ENCODE measurements at places on chromosomes 1 and 21. TPM values are rescaled to one million over a fixed set of nuclear protein-coding genes. Genes with fewer than 3 reads are reported as not detected.

Gene KLHL12
- total RNA-seq: 25.6 TPM

Gene KRTAP12-3
- not detected for total RNA-seq

Gene GJB3
- 0.51 TPM for total RNA-seq

Gene HPCA
- total RNA-seq: 1.3 TPM

Gene GABRD
- total RNA-seq: 6.8 TPM

Gene FNDC10
- 0.40 TPM for total RNA-seq

Gene CHD5
- total RNA-seq: 0.55 TPM

GRCh38 chr1:198185759-198186158, 29.0 kb downstream of the NEK7 start:
- DNase-seq: no peak

DNA sequence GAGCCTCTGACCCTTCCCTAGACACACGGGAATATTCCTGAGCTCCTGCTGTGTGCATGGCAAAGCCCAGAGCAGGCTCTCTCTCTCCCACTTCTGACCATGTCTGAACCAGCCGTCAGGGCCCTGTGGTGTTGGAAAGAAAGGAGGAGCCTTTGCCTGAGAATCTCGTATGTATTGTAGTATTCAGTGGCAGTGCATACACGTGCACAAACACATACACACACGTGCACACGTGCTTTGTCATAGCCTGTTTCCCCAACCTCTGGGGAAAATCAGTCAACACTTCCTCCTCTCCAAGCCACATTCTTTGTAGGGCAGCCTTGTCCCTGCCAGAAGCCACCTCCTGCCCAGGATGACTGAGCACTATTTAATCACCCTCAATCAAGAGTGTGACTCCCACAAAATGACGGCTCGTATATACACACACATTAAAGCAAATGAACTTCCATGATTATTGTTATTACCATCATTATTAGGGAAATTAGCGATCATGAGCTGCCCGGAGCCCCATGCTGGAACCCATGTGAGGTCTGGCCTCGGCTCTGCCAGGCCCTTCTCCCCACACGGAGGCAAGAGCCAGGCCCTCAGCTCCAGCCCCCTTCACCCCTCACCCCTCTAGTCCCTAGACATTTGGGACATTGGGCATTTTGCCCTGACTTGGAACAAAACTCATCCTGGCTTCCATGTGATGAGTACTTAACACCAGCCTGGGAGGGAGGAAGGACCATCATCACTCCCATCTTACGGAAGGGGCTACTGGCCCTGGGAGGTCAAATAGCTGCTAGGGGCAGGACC, 331.9 kb downstream of the NPHP4 start:
- peak; percentile 35 for DNase-seq

- DNase-seq: no peak
Measured at GRCh38 chr1:69836971-69837636, 269.4 kb downstream of the LRRC7 start.

DNA sequence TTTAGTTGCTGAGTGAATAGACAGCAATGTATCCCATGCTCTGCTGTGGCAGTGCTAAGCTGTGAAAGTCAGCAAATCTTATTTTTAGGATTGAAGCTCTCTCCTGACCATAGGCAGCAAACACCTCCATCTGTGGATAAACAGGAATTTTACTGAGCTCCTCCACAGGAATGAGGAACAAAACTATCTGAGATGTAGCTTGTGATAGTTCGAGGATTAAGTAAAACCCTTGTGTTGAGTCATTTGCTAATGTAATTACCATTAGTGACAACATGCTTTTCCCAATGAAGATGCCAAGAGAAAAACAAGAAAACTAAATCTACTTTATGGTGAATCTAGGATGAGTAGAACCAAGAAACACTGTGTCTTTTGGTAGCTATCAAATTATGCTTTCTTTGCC, 122.7 kb downstream of the CLEC20A start:
- no peak for DNase-seq

DNA sequence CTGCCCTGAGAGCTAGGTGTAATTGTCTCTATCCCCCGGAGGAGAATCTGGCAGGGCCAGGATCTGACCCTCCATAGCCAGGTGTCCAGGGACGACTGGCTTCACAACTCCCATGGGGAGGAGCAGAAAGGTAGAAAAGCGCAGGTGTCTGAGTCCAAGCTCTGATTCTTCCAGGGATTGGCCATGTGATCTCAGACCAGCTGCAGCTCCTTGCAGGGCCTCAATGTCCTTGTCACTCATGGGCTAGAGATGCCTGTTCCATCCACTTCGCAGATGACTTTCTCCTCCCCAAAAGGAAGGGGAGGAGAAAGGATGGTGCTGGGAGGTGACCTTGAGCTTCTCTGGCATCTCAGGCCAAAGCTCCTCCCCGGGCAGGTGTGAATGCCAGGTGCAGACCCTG, 22.7 kb downstream of the HSPG2 start:
- no peak for DNase-seq

DNA sequence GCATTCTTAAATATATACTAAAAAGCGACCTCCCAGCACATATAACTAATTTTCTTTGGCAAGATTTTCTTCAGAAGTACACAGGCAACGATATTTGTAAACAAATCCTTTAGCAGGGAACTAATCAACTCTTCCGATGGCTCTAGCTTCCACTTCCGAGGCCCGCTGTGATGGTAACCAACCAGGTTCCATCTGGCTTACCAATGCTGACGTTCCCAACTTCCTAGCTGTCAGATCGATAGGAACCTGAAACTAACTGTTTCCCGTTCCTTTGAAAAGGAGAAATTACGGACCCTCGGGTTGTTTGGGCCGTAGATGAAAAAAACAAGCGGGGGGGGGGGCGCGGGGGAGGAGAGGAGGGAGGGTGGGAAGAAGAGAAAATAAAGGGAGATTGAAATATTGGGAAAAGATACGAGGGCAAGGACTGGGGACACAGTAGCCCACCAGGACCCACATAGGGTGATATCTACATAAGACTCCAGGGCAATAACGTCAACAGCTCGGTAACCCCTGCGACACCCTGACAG, 513 bp downstream of the GTF2B start:
- peak; percentile 55 for DNase-seq

DNA sequence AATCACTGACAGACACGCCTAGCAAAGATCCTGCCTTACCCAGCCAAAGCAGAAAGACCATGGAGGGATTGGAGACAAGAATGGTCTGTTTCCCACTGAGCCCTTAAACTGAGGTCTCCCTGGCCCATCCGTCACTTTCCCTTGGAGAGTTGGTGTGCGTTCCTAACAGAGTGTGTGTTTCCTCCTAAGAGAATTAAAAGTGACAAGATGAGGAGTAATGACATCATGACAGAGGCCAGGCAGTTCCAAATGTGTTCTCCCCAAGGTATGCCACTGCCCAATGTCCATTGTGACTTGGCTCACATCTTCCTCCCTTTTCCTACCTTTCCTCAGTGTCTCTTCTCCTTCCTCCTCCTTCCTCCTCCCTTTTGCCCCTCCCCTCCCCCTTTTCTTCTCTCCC, 295.7 kb downstream of the SIPA1L2 start:
- no peak for DNase-seq

DNA sequence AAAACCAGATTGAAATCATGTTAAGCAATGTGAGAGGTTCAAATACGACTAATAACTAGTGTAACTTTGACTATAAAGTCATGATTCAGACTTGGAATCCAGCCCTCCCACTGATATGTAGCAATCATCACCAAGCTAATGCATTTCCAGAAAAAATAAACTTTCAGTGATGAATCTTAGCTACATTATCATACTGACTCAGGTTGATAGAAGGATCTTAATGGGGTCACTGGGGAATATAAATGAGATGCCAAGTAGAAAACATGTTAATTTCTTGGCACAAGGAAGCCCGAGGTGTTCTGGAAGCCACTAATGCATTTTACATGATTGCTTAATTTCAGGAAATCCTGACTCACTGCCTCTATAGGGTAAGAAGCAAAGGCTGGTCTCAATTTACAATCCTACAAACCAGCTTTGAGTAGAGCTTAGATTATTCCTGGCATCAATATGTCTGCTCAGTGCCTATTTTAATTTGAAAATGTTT, 67.7 kb downstream of the SELENOF start:
- DNase-seq: no peak

DNA sequence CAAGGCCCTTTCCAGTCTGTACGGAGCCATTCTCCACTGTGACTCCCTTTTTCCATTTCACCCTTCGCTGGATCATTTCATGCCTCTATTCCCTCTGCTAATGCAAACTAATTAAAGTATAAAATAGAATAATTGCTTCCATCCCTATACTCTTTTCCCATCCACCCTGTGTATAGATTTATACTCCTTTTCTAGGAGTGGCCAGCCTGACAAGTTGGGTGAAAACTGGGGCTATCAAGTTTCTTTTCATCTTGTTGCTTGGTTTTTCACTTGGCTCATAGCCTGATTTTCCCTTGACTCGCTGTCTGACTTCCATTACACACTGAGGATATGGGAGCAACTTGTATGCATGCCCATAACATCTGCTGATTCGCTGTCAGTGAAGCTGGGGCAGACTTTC, 107.0 kb downstream of the PLXNA2 start:
- DNase-seq: peak; percentile 79

DNA sequence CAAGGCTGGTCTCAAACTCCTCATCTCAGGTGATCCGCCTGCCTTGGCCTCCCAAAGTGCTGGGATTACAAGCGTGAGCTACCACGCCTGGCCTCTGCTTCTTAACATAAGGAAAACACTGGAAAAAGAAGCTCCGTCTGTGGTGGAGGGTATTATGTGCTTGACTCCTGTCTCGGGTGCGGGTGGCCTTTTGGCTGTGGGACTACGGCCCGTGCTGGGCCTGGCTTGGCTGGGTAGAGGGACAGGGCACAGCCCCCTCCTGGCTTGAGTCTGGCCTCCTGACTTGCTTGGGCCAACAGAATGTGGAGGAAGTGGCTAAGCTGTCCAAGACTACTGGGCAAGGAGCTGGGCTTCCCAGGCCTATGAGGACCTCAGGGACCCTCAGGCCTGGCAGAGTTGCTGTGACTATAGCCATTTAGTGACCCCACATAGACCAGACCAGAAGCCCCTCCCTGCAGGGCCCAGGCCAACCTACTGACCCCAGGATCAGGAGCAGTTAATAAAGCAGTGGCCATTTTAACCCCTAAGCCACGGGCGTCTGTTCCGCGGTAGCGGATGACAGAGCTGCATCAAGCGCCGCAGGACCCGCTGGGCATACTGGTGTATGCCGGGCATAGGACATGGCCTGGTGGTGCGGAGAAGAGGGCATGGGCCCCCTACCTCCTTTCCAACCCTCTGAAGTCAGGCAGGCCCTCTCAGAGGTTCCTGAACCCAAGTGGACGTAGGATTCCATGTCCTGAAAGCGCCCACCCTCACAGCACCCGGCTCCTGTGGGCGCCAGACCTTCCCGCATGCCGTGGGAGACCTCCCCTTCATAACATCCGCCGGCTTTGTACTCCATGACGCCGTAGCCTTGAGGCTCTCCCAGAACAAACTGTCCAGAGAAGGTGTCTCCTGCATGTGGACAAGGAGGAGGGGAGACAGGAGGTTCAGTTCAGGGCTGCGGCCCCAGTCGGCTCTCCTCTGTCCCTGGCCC, 4.4 kb downstream of the MORN1 start:
- no peak for DNase-seq

GRCh38 chr1:89102021-89102420, 23.9 kb downstream of the GBP2 start:
- no peak for DNase-seq

DNA sequence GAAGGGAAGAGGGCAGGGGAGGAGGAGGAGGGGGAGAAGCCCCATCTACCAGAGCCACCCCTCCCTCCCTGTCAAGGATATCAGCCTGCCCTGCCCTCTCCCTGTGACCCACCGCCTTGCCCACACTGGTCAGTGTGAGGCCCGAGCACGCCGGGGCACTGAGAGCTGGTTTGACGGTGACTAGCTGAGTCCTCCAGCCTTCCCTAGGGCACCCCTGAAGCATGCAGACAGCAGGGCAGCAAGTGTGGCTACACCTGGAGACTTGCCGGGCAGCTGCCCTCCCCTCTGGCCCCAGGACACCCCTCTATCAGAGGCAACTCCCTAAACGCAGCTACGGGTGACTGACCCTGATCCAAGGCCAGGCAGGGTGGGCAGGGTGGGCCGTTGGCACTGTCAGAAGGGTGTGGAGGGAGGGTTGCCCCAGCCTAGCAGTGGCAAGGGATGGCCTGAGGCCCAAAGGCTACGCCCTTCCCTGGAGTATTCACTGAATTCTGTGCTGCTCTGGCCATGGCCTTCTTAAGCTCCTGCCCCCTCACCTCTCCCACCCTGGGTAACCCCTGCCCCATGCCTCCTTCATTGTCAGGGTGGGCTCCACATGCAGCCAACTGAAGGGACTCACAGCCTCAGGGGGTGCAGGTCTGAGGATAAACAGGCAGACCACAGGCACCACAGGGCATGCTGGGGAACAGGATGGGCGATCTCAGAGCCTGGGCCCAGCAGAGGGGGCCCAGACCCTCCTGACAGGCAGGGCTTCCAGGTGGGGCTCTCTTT, 19.6 kb downstream of the WNT9A start:
- DNase-seq: no peak

GRCh38 chr1:27522432-27523336, 32.7 kb upstream of the WASF2 start:
- DNase-seq: peak; percentile 96

DNA sequence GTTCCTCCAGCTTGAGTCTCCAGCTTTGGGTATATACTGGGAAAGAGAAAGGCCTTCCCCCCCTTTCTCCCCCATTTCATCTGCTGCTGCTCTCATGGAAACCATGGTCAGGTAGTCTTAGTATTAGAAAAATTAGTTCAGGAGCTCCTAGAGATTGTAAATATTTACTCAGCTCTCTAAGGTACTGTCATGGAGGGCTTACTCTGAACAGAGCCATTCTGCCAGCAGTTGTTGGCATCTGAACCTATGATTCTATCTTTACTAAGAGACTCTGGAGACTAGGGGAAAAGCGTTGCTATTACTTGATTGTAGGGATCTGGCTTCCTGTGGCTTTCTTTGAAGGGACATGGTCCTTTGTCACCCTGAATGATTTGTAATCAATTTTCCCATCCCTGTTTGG, 6.1 kb downstream of the INTS3 start:
- peak; percentile 22 for DNase-seq

DNA sequence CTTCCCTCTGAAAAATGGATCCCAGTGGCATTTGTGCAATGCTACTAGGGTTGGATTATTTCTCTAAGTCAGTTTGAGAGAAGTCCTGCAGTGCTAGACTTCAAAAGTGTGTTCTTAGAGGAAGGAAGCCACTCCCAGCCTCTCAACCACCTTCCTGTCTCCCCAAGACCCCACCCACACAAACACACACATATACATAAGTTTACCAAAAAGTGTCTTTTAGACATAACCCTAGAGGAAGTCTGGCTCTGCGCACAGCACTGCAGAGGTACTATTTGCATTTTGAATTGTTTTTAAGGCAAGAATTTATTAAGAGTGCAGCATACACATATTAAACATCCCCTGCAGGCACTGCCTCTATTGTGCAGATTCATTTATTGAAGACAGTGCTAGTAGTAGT, 127.3 kb downstream of the HHIPL2 start:
- DNase-seq: no peak

DNA sequence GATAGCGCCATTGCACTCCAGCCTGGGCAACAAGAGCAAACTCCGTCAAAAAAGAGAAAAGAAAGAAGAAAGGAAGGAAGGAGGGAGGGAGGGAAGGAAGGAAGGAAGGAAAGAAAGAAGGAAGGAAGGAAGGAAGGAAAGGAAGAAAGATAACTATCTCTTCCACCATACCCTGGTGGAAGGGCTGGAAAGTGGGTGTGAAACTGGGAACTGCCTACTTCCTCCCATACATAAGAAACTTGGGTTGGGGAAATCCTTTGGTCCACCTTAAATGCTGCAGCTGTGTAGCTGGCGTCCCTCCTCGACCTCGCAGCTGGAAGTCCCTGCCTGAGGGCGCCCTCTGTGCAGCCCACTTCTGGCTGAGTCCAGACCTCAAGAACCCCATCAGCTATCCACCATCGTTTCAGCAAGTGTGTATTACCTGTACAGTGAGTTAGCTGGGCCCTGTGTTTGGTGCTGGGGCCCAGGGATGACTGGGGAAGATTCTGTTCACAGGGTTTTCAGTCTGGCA, 4.6 kb upstream of the FAM167B start:
- peak; percentile 46 for DNase-seq

All from lung (tissue), 17 donors.